ENCODE measurements at places on chromosomes 11 and 22.

GRCh38 chr11:67389477-67389876 lies 2.3 kb upstream of the RAD9A start:
- DNase-seq, result peak; percentile 31

DNA sequence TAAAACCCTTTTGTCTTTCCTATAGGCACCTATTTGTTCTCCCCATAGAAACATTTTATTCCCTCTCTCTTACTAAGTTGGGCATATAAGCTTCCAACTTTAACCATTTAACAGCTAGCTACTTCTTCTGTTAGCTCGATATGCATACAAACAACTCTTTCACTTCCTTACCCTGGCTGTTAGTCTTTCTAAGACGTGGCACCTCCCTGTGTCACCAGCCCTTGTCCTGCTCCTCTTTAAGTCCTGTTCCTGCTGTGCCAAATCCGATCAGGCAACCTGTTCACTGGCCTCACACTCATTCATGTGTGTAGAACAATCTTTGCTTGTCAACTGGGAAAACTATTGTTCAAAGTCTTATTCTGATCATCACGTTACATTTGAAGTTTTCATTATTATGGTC lies 1376.1 kb upstream of the TENM4 start:
- DNase-seq, result no peak

GRCh38 chr11:17013548-17014320 lies 480 bp downstream of the PLEKHA7 start:
- DNase-seq, result peak; percentile 14

DNA sequence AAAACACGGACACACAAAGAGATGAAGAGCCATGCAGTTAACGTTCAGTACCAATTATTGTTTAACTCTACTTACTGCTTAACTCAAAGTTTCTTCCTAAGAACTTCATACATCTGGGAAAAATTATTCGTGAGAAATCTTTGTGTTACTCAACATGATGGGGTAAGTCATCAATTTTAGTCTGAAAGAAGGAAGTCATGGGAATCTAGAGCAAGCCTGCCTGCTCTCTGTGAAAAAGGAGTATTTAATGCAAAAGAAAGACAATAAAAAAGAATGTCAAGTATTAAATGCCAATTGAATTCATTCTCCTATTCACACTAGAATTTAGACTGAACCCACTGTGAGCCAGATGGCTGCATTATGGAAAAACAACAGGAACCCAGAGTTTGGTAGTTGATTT lies 16.0 kb downstream of the TMEM123 start:
- DNase-seq, result no peak

- DNase-seq, result no peak
These were observed 197.0 kb downstream of the FAM181B start for GRCh38 chr11:82536706-82537105.

DNA sequence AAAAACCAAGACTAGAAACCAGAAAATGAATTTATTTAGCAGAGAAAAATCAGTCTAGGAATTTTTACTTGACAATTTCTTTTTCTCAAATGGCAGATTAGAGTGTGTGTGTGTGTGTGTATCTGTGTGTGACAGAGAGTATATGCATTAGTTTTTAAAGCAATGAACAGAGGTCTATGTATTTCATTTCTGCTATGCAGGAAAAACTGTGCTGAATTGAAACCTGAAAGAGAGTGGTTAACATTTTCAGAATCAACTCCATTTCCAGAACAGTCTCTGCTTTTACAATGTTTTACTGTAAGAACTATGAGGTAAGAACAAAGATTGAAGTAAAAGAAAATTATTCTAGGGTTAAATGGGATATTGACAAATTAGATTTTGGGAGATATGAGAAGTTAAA lies 114.8 kb downstream of the GRM5 start:
- no peak for DNase-seq

GRCh38 chr11:32053151-32053888 lies 37.6 kb upstream of the RCN1 start:
- no peak for DNase-seq

GRCh38 chr11:125070699-125071254 lies 7.7 kb downstream of the SLC37A2 start:
- DNase-seq, result no peak

DNA sequence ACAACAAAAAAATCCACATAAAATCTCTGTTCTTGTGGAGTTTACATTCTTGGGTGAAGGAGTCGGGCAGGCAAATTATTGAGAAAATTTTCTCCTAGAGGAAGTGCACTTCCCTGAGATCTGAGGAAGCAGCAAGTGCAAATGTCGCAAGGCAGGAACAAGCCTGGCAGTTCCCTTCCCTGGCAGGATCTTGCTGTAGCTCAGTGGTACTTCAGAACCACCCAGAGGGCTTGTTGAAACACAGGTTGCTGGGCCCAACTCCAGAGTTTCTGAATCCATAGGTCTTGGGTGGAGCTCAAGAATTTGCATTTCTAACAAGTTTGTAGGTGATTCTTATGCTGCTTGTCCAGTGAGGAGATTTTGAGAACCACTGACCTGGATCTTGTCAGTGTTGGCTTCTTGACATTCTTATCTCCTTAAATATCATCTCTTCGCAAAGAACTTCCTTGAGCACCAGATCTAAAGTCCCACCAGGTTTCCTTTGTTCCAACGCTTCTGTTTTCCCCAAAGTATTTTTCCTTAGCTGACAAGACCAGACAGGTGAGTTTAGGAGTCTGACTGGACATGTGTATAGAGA lies 9.6 kb downstream of the QSER1 start:
- DNase-seq, result no peak

DNA sequence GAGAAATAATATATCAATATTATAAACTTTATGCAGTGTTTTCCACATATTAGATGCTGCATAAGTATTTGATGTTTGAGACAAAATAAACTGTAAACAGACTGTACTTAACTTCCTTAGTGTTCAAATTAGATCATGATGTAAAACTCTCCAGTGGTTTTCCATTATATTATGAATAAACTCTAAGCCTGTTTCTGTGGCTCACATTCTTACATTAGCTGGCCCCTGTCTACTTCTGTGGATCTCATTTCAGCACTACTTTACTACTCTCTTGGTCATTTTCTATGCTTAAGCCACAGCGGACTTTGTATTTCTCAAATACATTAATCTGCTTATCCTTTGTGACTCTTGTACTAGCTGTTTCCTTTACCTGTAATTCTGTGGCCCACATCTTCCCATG lies 55.6 kb downstream of the ARHGEF12 start:
- no peak for DNase-seq

DNA sequence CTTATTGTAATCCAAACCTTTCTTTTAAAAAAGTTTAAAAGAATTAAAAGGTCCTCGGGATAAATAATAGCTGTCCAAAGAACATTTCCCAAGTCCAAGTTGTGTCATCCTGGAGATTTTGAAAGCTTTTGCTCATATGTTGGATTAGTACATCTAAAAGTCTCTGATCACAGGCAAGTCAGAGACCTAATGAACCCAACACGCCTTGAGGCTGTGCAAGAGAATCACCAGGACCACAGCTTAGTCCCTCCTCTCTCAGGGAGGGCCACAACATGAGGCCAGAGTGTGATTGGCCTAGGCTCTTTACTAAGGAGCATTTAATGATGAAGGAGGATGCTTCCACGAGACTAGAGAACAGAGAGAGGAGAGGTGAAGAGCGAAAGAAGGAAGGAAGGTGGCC lies 98.7 kb upstream of the OR5AK2 start:
- DNase-seq, result no peak

DNA sequence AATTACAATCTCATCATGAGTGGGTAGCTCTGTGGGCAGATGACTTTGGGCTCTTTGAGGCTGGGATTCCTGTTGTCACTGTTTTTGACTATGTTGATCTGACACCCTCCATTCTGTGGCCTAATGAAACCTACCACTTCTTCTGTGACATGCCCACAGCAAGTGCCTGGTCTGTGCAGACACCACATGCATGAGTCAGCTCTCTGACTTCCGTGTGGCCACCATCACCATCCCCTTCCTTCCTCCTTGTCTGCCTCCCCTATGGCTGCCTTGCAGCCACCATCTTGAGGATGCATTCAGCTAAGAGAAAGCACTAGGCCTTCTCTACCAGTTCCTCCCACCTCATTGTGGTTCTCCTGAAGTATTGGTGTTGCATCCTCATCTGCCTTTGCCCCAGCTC lies 15.3 kb upstream of the OR10V1 start:
- DNase-seq, result no peak

DNA sequence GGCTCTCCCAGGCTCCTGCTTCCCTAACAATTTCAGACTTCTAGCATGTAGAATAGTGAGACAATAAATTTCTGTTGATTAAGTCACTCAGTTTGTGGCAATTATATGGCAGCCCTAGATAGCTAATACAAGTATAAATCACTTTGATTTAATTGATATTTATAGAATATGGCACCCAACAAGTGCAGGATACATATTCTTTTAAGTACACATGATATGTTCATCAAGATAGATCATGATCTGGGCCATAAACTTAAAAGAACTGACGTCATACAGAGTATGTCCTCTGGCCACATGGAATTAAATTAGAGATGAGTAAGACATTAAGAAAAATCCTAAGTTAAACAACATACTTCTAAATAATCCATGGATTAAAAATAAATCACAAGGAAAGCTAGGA lies 67.5 kb upstream of the AMOTL1 start:
- DNase-seq, result no peak

GRCh38 chr11:122036493-122036892 lies 79.5 kb downstream of the BLID start:
- no peak for DNase-seq

DNA sequence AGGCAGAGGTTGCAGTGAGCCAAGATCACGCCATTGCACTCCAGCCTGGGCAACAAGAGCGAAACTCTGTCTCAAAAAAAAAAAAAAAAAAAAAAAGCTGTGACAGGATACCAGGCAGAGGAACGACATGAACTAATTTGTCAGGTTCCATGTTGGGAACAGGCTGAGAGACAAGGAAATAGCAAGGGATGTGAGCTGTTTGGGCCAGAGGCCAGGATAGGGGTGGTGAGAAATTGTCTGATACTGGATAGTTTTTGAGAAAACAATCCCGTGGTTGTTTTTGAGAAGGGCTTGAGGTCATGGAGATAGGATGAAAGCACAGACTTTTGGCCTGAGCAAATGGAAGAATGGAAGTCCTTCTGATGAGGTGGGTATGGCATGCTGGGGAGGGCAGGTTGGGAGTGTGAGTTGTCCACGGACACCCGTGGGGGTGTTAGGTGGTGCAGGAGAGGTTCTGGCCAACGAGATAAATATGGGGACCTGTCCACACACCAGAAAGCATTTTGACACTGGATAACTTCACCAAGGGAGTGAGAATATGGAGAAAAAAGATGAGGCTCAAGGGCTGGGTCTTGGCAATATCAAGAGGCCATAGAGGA lies 13.7 kb downstream of the PIWIL3 start:
- DNase-seq, result no peak

DNA sequence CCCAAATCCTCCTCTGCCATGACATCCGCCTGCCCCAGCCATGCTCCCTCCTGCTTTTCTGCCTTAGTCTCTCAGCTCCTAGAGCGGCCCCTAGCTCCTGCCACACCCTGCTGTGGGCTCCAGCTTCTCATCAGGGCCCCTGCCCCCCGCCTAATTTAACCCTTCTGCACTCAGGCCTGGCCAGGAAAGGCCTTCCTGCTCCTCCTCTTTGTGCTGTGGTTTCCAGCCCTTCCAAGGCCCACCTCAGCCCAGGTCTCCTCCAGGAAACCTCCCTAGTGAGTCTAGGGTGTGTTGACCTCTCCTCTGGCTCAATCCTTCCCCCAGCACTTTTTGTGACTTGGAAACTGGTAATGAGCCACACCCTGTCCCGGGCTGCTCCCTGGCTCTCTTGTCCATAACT lies 11.3 kb downstream of the PTPN5 start:
- DNase-seq, result no peak

DNA sequence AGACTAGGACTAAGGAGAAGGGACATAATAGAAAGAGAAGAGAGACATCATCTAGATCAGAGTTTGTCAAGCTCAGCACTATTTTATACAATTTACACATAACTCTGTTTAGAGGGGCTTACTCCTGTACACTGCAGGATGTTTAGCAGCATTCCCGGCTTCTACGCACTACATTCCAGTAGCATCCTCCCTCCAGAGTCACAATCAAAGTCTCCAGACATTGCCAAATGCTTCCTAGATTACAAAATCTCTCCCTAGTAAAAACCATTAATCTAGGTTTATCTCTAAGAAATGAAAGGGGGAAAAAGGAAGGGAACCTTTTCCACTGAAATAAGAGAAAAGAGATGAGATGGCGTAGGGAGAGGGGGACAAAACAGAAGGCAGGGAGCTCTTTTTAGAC lies 4.0 kb downstream of the USP28 start:
- DNase-seq, result no peak

GRCh38 chr22:40417041-40417440 lies 46.6 kb downstream of the SGSM3 start:
- no peak for DNase-seq

GRCh38 chr11:134385774-134386565 lies 26.1 kb downstream of the B3GAT1 start:
- DNase-seq, result no peak

- no peak for DNase-seq
These were observed 7.3 kb upstream of the SPINDOC start for GRCh38 chr11:63805844-63806415.

GRCh38 chr22:31276426-31277167 lies 15.7 kb downstream of the PIK3IP1 start:
- DNase-seq, result no peak

DNA sequence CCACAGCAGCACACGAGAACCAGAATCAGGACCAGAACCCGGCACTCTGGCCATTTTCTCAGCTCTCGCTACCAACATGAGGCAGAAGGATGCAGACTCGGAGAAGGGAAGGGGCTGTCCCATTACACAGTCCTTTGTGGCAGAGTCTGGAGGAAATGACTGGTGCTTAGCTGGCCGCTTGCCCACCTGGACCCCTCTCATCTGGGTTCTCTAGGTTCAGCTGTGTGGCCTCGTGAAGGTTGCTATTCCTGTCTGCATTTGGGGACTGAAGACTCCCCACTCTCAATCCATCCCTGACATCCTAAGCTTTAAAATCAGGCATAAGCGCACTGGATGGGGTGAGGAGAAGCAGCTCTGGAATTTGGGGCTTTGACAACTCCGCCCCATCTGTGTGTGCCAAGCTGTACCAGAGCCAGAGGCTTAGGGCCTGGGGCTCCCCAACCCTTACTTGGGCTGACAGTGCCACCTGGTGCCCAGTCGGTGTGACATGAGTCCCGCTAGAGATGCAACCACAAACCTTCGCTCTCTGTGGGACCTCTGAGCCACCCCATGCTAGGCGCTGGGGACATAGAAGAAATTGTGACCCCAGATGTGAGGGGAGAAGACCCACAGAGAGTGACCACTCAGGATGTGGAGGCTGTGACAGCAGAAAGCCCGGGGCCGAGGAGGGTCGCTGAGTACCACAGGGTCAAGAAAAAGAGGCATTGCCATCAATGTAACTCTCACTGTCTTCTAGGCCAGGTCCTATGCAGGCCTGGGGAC lies 35.8 kb upstream of the FCHSD2 start:
- DNase-seq, result peak; percentile 71

GRCh38 chr11:75561426-75562047 lies 516 bp upstream of the SERPINH1 start:
- DNase-seq, result no peak

Data from stimulated activated naive CD4-positive, alpha-beta T cell treated with Interleukin-2 at 50 U/mL for 16 hours (primary cell).